Esophagus muscularis mucosa (tissue), 4 donors: ENCODE measurements at places on chromosomes 5 and 9. TPM values are rescaled to one million over a fixed set of nuclear protein-coding genes. Genes with fewer than 3 reads are reported as not detected.

Gene PBX3
- 55.2 TPM for total RNA-seq

Gene PCDHA12
- 4.8 TPM for total RNA-seq

Gene DHX29
- total RNA-seq, result 33.6 TPM

Gene SNCB
- not detected for total RNA-seq

Gene CARTPT
- total RNA-seq, result 7.1 TPM

Gene SNCAIP
- 4.2 TPM for total RNA-seq
